ENCODE measurements at places on chromosomes 5 and 9. TPM values are rescaled to one million over a fixed set of nuclear protein-coding genes. Genes with fewer than 3 reads are reported as not detected.

The SLC45A2 gene
- total RNA-seq: not detected

The ACER2 gene
- total RNA-seq: 1.3 TPM

The IRX2 gene
- 0.10 TPM for total RNA-seq

The TSSK1B gene
- total RNA-seq: not detected

The CARD9 gene
- 1.7 TPM for total RNA-seq

The CD14 gene
- 2.5 TPM for total RNA-seq

The ST8SIA4 gene
- 0.41 TPM for total RNA-seq

The AQP3 gene
- total RNA-seq: 1.0 TPM

The IL9 gene
- total RNA-seq: not detected

The EGFLAM gene
- 14.8 TPM for total RNA-seq

The RNF183 gene
- total RNA-seq: not detected

- no peak for DNase-seq
These were observed 64.8 kb upstream of the TBCA start for GRCh38 chr5:77840930-77841329.

DNA sequence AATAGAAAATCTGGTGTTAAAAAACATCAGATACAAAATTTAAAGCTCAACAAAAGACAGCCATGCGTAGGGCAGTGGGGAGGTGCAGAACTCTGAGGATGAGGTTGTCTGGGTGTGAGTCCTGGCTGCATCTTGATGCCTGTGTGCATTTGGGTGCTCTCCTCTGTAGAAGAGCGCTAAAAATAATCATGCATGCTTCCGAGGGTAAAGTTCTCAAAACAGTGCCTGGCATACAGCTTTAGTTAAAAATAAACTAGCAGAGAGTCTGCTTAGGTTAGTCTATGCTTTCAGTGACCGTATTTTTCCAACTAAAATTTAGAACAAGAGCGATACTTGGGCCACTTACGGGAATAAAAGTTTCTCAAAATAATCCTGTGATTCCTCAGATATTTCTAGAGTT is 55.5 kb upstream of the SPATA31C2 start:
- no peak for DNase-seq

GRCh38 chr5:179978792-179979191 is 71.1 kb upstream of the TBC1D9B start:
- DNase-seq: no peak

DNA sequence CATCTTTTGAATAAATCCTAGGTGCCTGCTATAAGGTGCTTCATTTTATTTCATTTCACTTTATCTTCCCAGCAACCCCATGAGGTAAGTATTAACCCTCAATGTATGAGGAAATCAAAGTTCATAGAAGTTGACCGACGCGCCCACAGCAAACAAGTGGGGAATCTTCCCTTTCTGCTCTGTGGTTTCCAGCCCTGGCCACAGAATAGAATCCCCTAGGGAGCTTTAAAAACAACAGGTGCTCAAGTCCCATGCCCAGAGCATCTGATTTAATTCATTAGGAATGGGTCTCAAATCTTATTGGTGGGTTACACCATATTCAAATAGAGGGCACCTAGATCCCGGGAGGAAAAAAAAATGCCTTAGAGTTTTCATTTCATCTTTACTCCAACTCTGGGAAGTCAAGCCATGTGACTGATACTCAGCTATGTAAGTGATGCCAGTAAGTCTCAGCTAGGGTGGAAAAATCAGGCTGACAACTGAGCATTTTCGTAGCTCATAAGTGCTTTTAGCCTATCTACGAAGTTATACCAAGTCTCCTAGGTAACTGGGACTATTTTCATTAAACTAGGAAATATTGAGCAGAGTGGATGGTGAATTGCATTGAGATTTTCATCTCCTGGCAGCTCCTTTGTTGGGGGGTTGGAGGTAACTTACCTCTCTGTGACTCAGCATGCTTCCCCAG is 353.4 kb upstream of the SLC30A5 start:
- no peak for DNase-seq

DNA sequence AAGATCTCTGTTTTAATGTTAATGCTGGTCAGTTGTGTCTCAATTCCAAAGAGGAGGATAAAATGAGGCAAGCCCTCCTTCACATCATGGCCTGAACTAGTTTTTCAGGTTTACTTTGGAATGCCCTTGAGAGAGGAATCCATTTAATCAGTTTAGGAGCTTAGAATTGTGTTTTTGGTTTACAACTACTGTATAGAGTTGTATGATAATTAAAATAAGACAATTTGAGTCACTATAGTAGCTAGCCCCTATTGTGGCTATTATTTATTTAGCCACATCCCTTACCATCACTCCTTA is 107.8 kb upstream of the PRLR start:
- no peak for DNase-seq

- no peak for DNase-seq
These were observed 410.4 kb upstream of the MPDZ start for GRCh38 chr9:13689925-13690324.

GRCh38 chr5:6719417-6719816 is 6.2 kb downstream of the TENT4A start:
- no peak for DNase-seq

GRCh38 chr9:80062567-80062966 is 490.8 kb downstream of the TLE4 start:
- DNase-seq: no peak

DNA sequence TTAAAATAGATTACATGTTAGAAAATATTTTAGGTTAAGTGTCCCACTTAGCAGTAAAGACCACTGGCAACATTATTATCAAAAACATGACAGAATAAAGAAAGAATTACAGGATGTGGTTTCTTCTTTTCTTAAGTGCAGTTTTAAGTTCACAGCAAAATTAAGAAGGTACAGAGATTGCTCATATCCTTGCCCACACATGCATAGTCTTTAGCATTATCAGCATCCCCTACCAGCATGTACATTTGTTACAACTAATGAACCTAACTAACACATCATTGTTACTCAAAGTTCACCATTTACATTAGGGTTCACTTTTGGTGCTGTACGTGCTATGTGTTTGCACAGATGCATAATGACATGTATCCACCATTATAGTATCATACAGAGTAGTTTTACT is 837.7 kb upstream of the CDH9 start:
- DNase-seq: no peak

DNA sequence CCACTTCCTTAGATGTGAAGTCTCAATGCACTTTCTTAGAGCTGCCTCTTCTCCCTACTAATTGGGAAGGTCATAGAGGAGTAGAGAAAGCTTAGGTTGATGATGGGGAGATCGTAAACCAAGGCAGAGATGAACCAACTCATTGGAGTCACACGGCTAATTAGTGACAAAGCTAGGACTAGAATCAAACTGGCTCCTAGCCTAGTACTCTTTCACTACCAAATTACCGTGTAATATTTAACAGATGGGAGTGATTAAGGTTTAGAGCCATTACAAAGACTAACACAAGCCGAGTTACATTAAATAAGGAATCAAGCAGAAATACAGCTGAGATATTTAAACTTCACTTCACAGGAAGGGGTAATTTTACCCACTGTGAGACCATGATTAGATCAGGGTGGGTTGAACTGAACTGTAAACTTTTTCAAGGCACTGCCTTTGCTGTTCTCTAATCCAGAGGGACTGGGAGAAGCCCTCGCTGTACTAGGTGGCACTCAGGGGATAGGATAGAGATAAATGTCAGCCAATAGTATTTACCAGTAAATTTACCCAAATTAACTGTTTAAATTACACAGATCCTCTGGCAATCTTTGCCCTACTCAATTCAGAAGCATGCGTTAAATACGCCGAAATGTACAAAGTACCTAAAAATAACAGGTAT is 166.4 kb upstream of the PIK3R1 start:
- no peak for DNase-seq

- DNase-seq: no peak
These were observed 3.0 kb downstream of the KIF12 start for GRCh38 chr9:114096041-114096511.

All from Panc1 (cell line).